ENCODE measurements at places on chromosomes 13 and 19.
A peak's percentile ranks its signal among the peaks of the same experiment; 100 is the strongest.

DNA sequence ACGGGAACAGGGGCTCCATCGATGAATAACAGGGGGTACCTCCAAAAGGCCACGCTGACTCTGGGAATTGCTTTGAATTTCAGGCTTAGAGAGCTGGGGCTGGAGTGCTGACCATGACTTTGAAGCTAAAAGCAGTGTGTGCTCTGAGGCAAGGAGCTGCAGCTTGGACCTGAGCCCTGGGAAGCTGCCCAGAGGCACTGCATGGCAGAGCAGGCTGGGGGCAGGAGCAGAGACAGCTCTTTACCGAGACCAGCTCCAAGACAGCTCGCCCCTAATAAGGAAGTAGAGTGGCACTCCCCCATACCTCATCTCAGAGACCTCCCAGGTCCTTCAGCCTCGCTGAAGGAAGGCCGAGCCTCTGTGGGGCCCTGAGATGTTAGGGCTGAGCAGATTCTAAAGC lies 200.2 kb downstream of the COL4A1 start:
- DNase-seq = no peak

DNA sequence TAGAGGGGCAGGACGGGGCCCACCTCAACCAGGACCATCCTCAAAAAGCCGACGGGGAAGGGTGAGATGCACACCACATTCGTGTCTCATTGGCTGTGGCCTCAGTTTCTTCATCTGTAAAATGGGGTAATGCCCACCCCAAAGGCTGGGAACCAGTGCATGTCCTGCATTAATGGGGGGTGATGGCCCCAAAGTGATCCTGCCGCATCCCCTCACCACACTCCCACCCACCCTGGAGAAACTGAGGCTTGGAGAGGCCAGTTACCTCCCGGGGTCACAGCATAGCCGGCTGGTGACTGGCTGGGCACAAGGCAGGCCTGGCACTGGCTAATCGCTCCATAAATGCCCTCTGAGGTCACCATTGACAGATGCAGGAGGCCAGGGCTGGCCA lies 640 bp upstream of the MIDN start:
- no peak for DNase-seq

DNA sequence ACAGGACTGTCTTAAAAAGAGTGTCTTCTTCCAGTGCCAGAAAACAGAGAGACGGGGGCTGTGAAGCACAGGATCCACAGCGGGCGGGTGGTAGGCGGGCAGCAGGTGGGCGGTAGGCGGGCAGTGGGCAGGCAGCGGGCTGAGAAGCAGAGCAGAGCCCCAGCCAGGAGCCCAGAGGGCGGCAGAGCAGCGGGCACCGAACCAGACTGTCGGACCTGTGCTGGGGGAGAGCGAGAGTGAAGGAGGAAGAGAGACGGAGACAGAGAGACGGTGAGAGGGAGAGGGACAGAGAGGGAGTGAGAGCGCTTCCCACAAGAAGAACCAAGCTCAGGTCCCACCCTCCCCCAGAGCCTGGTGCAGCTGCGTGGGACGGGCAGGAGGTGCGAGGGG lies 30.3 kb downstream of the RASA3 start:
- no peak for DNase-seq

GRCh38 chr19:46713781-46714443 lies 3.0 kb downstream of the PRKD2 start:
- DNase-seq = peak; percentile 82

DNA sequence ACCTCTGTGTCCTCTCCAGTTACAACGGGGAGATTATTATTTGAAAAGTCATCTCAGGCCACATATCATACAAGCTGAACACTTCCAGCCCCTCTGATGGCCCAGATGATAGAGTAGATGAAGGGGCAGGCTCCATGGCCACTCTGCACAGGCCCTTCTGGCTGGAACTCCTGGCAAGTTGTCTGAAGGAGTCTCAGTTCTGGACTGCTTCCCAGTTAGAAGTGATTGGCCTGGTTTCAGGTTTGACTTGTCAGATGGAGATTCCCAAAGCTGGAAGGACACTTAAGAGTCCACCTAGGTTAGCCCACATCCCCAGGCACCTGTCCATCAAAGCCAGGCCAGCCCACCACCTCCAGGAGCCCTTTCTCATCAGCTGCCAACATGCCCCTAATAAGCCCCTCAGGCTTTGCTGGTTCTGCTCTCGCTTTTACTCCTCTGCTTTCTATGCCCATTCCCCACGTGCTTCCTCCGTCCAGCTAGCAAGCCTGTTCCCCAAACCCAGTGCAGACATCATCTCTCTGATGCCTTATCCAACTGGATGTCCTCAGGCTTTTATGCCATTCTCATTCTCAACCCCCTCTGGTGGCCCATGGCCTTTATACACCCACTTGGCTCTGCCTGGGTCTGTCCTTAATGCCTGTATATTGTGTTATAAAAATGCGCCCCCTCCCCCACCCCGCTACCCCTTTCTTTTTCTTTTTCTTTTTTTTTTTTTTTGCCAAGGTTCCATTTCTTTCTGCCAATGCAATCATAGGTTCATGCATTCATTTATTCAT lies 56.5 kb downstream of the HSPH1 start:
- no peak for DNase-seq

GRCh38 chr19:18543814-18544475 lies 572 bp upstream of the FKBP8 start:
- peak; percentile 78 for DNase-seq

- no peak for DNase-seq
Observed at GRCh38 chr13:44044547-44045179, 165.0 kb downstream of the LACC1 start.

- no peak for DNase-seq
Observed at GRCh38 chr19:8148410-8149260, 757 bp downstream of the FBN3 start.

- no peak for DNase-seq
Observed at GRCh38 chr13:61795580-61795979, 379.9 kb upstream of the PCDH20 start.

GRCh38 chr19:33866696-33867095 lies 70.0 kb downstream of the KCTD15 start:
- DNase-seq = no peak

DNA sequence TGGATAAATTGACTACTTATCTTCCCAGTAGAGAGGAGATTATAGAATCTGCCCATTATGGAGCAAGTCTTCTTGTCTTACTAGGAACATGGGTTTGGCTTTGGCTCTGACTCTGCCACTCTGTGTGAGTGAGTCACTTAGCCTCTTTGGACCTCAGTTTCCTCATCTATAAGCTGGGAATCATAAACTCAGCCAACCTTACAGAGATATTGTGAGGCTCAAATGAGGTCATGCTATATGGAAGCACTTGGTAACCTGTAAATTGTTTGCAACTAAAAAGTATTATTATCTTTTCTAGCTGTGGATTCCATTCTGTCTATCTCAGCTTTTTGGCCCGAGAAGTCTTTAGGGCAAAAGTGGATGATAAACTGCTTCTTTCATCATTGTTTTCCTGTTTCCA lies 186.8 kb upstream of the TSC22D1 start:
- no peak for DNase-seq

DNA sequence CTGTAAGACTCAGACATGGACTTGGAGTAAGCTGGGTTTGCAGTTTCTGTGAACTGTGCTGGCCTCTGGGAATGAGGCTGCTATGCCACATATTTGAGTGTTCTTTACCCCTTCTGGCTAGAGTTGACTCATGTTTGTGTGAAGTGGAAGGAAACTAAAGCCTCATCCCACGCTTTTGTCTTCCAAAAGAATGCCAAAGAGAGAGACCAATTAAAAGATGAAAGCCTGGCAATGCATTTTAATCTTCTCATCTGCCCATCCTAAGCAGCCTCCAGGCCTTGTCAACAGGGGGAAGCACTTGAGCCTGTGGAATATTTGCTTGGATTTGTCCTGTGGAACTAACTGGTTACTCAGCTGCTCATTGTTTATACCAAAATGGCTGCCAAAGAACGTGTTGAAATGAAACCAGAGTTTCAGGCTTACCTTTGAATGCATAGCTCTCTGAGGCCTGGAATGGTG lies 49.1 kb downstream of the LMO7 start:
- peak; percentile 96 for DNase-seq

- no peak for DNase-seq
Observed at GRCh38 chr13:113327766-113328471, 30.9 kb downstream of the LAMP1 start.

Data from RPMI7951 (cell line).